ENCODE measurements at places on chromosomes 4 and X. TPM values are rescaled to one million over a fixed set of nuclear protein-coding genes. Genes with fewer than 3 reads are reported as not detected.

Gene CXorf49
- not detected for total RNA-seq

Gene UGT2B7
- not detected for total RNA-seq

Gene TEX13C
- not detected for total RNA-seq

Gene EGF
- 0.13 TPM for total RNA-seq

Data from epithelial cell of alveolus of lung (primary cell).